ENCODE measurements at places on chromosomes 1 and 21. TPM values are rescaled to one million over a fixed set of nuclear protein-coding genes. Genes with fewer than 3 reads are reported as not detected.

DNA sequence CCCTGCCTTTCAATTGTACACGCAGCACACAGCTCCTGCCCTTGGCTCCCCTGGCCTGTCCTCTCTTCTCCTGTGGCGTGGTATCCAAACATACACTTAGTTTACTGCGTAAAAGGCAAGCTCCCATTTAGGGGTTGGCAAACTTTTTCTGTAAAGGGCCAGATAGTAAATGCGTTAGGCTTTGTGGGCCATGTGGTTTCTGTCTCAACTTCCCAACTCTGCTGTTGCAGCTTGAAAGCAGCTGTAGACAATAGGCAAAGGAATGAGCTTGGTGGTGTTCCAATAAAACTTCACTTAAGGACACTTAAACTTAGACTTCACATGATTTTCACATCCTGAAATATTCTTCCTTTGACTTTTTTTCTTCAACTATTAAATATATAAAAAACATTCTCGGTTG, 63.3 kb downstream of the RHOU start:
- no peak for DNase-seq

- no peak for DNase-seq
Measured at GRCh38 chr1:72636631-72637030, 354.3 kb upstream of the NEGR1 start.

The TP73 gene
- 0.58 TPM for total RNA-seq

- DNase-seq, result no peak
Measured at GRCh38 chr1:231970684-231971083, 344.1 kb downstream of the DISC1 start.

The FCGR1A gene
- not detected for total RNA-seq

Data from activated naive CD8-positive, alpha-beta T cell treated with anti-CD3 and anti-CD28 coated beads for 36 hours (primary cell).